ENCODE measurements at places on chromosomes 13 and 19.

DNA sequence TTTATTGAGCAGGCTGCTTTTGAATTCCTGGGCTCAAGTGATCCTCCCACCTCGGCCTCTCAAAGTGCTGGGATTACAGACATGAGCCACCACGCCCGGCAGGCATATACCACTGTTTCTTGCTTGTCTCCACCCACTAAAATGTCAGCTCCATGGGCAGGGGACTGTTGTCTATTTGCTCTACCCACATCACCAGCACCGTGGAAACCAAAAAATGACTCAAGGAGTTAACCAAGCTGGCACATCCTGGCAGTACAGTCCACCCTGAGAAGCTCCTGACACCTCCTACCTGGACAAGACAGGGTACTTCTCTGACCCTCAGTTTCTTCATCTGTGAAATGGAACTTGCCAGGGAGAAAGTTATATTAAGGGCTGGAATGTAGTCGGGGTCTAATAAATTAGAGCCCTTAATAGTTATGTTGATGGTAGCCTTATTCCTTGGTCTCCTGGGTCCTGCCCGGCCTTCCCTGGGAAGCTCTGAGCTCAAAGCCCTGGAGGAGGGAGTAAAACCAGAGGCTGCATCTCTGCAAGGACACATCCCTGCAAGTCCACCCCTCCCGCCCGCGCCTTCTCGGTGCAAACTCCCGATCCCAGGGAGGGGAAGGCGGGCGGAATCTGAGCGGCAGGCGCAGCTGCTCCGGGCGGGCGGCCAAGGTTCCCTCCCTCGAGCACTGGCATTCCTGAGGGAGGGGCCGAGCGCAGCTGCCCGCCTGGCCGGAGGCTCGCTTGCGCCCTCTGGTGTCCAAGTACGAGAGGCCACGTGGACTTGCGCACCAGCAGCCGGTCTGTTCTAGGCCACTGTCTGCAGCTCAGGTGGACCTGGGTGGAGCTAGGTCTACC, 14.1 kb downstream of the RDH8 start:
- peak; percentile 92 for DNase-seq

DNA sequence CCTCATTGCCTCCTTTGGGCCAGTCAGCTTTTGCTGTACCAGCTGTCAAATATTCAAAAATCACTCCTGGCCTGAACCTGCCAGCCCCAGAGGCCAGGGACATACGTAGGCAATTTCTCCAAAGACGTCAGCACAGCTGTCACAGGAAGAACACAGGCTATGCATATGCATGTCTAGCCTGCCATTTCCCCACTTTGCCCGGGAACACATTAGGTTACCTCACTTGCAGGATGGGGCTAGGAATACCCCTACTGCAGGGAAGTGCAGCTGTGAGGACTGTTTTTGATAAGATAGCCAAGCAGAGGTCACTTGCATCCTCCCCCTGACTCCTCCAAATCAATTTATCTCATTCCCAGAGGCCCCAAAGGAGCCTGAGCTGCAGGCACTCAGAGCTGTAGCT, 2.8 kb downstream of the ZNF667 start:
- DNase-seq, result no peak

GRCh38 chr19:3042621-3043267, 13.7 kb upstream of the TLE2 start:
- DNase-seq, result no peak

- DNase-seq, result no peak
Observed at GRCh38 chr19:38945562-38946228, 15.0 kb downstream of the MRPS12 start.

GRCh38 chr13:40069173-40070044, 413.9 kb downstream of the COG6 start:
- peak; percentile 68 for DNase-seq

DNA sequence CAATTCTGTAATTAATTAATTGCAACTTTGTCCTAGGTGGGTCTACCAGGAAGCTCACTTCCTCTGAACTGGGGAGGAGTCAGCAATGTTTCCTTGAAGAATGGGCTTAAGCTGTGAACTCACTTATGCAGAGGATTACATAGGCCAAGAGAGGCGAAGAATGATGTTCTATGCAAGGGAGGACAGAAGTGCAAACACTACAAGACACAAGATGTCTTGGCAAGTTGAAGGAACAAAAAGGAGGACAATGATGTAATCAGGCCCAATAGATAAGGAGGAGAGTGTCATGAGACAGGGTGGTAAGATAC, 275.9 kb downstream of the LHFPL6 start:
- no peak for DNase-seq

- no peak for DNase-seq
Observed at GRCh38 chr19:49554701-49555181, 25.6 kb downstream of the NOSIP start.

GRCh38 chr19:49971991-49972411, 11.0 kb upstream of the SIGLEC11 start:
- no peak for DNase-seq

- no peak for DNase-seq
Observed at GRCh38 chr13:113931841-113932459, 41.9 kb downstream of the C13orf46 start.

DNA sequence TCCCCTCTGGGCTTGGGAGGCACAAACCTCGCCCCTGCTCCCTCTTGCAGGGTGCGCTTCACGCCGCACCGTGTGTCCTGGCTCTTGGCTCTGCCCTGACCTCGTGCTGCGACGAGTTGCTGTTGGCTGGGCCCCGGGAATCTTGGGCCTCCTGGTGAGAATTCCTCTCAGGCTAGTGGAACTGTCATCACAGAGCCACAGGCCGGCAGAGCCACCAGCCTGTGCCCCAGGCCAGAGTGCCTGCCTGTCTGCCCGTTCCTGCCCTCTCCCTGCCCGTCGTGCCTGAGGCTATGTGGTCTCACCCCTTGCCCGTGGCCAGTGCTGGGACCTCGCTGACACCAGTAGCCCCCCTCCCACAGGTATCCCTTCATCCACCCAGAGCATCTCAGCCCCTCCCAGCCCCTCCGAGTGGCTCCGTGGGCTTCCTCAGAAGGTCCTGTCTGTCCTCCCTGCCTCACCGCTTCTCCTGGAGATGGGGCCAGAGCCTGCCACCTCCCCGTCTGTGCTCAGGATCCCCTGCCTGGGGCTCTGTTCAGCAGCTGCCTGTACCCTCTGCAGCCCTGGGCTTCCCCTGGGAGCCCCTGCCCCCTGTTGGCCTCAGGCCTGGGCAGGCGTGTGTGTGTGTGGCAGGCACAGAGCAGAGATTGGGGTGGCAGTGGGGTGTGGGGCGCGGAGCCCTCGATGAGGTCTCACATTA, 13.3 kb downstream of the NDUFB7 start:
- no peak for DNase-seq

GRCh38 chr13:109274188-109274821, 512.1 kb downstream of the IRS2 start:
- DNase-seq, result no peak

DNA sequence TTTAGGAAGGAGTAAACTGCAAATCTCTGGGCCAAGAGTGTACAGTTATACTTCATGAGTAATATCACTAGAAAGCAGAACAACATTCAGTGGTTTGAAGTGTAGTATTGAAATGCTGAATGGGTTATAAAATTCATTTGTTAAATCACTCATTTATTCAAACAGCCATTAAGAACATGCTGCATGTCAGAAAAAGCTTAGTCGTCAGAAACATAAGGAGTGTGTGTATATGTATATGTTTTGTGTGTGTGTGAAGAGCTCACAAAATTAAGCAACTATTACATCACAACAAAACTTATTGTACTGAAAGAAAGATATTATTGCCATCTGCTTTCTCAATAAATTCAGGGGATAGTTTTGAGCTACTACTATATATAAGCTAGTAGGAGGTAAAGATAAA, 165.4 kb upstream of the PCDH9 start:
- DNase-seq, result no peak

GRCh38 chr19:28606269-28607032, 606.5 kb downstream of the UQCRFS1 start:
- no peak for DNase-seq

GRCh38 chr19:8085598-8086408, 33.2 kb downstream of the CCL25 start:
- DNase-seq, result no peak

DNA sequence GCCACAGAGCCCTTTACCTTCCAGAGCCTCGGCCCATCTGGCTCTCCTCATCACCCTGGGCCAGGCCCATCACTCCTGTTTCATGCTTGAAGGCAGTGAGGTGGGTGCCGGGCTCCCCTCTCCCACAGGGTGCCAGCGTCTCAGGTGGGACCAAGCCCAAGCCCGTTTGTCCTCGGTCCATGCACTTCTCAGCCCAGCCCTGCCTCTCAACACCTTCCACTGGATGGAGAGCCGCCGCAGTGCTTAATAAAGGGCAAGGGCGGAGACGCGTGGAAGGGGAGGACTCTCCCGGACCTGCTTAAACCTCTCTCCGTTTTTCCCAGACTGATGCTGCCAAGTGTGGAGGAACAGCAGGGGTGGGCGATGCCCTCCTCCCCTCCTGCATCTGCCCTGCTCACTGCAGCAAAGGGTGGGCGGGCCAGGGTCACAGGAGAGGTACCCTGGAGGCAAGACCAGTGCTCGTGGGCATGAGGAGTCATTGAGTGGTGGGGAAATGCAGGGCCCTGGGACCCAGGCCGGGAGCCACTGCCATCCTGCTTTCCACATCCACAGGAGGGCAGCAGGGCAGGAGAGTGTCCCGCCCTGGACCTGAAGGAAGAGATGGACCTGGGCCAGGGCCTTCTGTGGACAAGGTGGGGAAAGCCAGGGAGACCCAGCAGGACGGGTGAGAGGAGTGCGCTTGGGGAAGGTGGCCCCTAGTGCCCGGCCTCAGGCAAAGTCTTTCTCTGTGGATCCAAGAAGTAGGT, 9.7 kb upstream of the ATP11A start:
- DNase-seq, result no peak

DNA sequence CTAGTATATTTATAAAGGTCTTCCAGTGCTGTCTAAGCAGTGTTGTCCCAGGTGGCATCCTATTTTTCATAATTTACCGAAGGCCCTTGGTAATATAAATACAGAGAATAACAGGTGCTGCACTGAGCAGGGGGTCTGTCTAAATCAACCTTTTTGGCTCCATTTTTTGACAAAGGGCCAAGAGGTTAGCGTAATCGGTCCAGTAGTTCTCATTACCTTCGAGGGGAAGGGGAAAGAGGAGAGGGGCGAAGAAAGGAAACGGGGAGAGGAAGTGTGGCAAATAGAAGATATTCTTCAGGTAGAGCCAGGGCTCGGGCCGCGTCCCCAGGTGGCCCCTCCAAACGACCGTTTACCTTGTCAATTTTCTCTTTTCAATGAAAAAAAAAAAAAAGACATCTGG, 749 bp upstream of the PAN3 start:
- no peak for DNase-seq

GRCh38 chr13:94138831-94139230, 340.7 kb downstream of the DCT start:
- DNase-seq, result no peak

DNA sequence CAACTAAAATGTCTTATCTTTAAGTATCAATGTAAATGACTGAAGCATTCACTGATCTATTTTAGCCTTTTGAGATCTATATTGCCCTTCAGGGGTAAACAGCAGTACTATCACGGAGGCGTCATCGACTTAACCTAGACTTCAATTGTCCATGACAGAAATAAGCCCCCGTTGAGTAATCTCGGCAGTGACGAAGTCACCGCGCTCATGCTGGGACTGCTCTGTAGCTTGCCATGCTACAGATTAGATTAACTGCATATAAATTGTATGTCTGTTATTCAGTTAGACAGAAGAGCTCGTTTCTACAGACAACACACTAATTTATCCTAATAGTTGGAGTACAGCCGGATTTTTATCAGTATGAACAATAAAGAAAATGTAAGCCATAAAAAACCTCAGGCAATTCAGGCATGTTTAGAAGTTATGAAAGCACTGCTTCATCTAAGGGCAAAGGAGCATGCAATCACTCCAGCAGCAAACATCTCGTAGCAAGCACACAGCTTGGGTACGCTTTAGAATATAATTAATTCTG, 56.6 kb downstream of the TUBGCP3 start:
- DNase-seq, result no peak

DNA sequence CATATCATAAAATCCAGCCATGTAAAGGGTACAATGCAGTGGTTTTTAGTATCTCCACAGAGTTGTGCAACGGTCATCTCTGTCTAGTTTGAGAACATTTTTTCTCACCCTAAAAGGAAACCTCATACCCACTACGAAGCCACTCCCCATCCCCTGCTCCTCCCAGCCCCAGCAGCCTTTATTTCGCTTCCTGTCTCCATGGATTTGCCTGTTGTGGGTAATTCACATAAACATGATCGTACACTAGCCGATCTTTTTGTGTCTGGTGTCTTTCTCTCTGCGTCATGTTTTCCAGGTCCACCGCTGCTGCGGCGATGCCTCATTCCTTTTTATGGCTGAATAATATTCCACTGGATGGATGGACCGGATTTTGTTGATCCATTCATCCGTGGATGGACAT, 28.6 kb downstream of the BICRA start:
- DNase-seq, result peak; percentile 41

DNA sequence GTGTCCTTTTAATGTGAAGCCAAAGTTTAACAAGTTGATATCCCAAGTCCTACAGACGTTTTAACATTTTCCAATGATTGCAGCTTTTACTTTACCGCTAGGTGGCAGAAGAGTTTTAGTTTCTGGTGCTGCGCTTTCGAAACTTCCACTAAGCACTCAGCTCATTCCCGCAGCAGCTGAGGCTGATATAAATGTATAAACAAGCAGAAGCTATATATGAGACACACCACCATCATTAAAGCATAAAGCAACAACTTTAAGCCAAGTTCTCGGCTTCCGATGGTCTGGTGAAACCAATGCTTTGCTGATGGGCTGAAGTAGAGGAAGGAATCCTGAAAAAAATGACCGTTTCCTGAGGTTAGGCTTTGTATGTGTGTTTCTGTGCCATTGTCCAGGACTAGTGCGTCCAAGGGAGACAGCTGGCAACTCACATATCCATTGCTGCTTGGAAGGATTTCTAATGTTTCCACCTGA, 753.9 kb downstream of the OLFM4 start:
- DNase-seq, result peak; percentile 63

DNA sequence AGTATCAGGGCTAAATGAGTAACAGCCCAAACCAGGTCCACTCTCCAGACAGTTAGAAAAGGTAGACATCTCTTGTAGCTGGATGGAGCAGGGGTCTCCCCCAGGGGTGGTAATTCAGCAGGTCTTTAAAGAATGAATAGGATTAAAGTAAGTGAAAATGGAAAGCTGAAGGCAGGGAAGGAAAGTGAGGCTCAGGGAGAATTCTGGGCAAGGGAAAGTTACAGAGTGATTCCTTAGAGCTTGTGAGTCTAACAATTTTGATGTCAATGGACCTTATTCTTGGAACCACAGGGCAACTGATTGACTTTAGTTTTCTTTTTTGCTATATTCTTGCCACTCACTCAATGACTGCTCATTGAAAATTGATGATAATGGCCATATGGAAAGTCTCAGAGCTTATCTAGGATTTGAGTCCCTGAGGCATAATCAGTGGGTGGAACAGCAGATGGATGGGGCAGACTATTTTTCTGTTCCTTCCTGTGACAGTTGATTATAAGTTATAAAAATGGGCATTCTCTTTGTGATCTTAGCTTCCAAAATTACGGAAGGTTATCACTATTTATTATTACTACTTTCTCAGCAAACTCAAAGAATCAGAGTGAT, 76.9 kb downstream of the LRCH1 start:
- DNase-seq, result no peak
